ENCODE measurements at places on chromosomes 6 and 20. TPM values are rescaled to one million over a fixed set of nuclear protein-coding genes. Genes with fewer than 3 reads are reported as not detected.

The TUBB2B gene
- total RNA-seq, result 1.3 TPM

The SIRPA gene
- total RNA-seq, result 27.4 TPM

The SLC35F1 gene
- total RNA-seq, result 8.3 TPM

The SMPDL3A gene
- total RNA-seq, result 5.2 TPM

The GATA5 gene
- total RNA-seq, result 0.83 TPM

The TRDN gene
- total RNA-seq, result 328 TPM

The LIN28B gene
- not detected for total RNA-seq

The ENPP1 gene
- total RNA-seq, result 1.5 TPM

The TXLNB gene
- 102 TPM for total RNA-seq

The EPPIN gene
- total RNA-seq, result not detected

The COX4I2 gene
- total RNA-seq, result 15.0 TPM

The FUT9 gene
- not detected for total RNA-seq

DNA sequence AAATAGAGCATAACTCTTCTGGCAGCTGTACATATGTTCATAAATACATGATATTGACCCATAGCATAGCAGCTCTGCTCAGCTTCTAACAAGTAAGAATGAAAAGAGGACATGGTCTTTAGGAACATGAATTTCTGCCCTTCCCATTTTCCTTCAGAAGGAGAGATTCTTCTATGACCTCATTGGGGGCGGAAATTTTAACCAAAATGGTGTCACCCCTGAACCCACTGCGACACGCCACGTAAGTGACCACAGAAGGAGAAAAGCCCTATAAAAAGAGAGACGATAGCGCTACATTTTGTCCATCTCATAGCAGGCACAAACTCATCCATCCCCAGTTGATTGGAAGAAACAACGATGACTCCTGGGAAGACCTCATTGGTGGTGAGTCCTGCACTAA is at the start of gene IL17A:
Gene IL17A (plus strand): TSS at position 301 of the 400 bp plus-strand sequence. CDS start 57 bp downstream, at position 358.
- no peak for DNase-seq

- no peak for DNase-seq
These were observed 1686.4 kb downstream of the GRIK2 start for GRCh38 chr6:103079867-103080266.

DNA sequence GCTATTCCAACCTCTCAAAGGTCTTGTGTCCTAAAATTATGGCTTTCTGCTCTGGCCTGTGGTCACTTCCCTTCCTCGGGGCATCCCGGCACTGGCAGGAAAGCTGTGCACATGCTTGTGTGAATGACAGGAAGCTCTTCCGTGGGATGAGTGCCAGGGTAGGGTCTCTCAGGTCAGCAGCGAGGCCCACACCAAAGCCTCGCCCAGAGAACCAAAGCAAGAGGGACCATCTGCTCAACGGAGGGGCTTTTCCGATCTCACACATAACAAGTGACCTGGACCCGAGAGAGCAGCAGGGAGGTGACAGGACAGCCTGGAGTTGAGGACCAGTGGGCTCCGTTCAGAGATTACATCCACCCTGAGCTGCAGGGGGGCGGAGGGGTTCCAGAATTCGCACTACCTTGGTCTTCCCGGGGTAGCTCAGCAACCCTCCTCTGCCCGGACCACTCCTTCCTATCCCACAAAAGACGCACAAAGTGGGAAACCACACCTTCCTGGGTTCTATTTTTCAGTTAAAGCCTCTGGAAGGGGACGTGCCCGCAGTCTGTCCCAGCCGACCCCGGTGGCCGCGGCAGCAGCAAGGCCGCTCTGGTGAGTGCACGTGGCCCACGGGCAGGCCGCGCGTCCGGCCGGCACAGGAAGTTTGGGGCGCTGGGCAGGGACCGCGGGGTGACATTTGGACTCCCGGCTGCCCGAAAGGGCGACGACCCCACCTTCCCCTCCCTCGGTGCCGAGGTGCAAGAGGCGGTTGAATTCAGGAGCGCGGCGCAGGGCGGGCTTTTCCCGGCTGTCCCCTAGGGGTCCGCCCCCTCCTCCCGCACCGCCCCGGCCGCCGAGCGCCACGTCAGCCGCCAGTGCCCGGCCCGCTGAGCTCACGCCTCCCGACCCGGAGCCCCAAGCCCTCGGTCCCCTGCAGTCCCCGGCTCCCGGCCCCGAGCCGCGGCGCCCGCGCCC is 988 bp downstream of the TXNDC5 start:
- peak; percentile 68 for DNase-seq

DNA sequence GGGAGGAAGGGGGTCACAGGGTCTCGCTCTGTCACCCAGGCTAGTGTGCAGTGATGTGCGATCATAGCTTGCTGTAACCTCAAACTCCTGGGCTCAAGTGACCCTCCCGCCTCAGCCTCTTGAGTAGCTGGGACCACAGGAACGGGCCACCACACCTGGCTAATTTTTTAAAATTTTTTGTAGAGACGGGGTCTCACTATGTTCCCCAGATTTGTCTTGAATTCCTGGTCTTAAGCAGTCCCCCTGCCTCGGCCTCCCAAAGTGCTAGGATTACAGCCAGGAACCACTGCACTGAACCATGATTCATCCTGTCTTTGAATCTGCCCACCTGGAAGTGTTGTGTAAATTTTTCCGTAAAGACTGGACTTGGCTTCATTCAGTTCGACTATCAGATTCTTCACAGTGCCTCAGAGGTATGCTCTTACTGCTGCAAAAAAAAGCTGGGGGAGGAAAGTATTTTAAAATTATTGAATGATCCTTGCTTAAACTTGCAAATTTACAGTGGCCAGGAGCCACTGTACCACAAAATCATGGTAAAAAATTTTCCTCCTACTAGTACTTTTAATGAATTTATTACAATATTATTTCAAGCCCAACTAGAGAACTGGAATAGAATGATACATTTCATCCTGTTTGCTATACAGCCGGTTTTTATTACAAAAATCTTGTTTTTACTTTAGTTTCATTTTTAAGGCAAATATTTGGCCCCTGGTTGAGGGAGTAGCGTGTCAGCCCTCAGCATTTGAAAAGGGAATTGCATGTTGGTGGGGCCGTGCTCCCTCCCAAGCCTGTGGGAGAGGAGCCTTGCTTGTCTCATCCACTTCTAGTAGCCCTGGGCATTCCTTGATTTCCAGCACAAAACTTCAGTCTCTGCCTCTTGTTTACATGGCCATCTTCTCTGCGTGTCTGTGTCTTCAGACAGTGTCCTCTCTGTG is 202.5 kb upstream of the SGK1 start:
- DNase-seq, result no peak

- DNase-seq, result no peak
These were observed 214.9 kb upstream of the HDDC2 start for GRCh38 chr6:125516644-125517043.

GRCh38 chr6:53725791-53726575 is 60.4 kb upstream of the KLHL31 start:
- DNase-seq, result peak; percentile 79

- DNase-seq, result peak; percentile 37
These were observed 133.5 kb downstream of the TBC1D7 start for GRCh38 chr6:13194852-13195251.

DNA sequence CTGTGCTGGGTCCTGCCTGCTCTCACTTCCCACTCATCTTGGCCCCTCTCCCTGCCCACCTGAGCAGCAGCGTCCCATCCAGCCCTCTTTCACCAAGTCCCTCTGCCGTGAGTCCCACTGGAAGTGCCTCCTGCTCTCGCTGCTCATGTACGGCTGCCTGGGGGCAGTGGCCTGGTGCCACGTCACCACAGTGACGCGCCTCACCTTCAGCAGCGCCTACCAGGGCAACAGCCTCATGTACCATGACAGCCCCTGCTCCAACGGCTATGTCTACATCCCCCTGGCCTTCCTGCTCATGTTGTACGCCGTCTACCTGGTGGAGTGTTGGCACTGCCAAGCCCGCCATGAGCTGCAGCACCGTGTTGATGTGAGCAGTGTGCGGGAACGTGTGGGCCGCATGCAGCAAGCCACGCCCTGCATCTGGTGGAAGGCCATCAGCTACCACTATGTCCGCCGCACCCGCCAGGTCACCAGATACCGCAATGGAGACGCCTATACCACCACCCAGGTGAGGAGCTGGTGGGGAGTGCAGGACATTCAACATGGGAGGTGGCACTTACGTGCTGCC is 2.8 kb downstream of the TMEM151B start:
- no peak for DNase-seq

- DNase-seq, result no peak
These were observed 4.8 kb upstream of the PMEPA1 start for GRCh38 chr20:57714409-57715267.

- DNase-seq, result no peak
These were observed 122.1 kb upstream of the PHACTR1 start for GRCh38 chr6:12594530-12594893.

GRCh38 chr20:50559149-50559548 is 49.0 kb downstream of the PTPN1 start:
- no peak for DNase-seq

DNA sequence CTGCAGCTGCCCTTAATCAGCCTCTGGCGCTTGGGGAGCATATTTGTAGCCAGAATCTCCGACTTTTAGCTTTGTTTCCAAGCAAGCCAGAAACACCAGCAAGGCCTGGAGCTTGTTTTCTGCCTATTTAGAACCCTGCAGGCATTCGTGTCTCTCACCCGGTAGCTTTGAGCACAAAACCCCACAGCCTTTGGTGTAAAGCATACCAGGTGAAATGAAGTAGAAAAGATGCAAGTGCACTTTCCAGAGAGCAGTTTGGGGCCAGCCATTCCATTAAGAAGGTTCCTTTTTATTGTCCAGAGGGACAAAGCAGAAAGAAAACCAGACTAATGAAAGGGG is 736 bp downstream of the FAM217B start:
- DNase-seq, result no peak

DNA sequence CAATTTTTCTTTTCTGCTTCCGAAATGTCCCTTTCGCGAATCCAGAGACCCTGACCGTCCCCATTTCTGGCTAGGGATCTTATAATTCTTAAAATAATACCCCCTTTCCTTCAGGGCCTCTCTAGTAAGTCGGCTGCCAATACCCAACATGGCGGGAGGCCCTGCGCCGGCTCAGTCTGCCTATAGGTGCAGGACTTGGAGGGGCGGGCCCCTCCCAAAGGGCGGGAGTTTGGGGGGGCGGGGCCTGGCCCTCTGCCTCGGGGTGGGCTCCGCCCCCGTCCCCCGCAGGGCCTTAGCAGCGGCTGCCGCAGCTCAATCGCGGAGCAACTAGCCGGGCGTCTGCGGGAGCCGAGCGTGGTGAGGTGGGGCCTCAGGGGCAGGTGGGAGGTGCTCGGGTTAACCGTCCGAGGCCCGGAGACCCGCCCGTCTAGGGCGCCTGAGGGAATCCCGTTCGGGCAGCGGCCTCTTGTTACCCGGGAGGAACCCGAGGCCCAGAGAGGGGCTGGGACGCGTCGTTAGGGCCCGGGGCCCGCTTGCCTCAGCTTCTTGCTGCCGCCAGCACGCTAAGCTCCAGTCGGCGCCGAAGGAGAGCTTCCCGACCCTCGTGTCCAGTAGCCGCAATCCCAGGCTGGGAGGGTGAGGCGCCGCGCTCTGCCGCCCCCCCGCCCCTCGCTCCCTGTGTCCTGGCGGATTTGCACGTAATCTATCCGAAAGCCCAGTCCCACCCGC is at the start of gene CEP250:
Gene CEP250 (plus strand): TSS at position 718 of the 729 bp plus-strand sequence. CDS start 6,770 bp downstream, outside the sequence.
- peak; percentile 90 for DNase-seq

DNA sequence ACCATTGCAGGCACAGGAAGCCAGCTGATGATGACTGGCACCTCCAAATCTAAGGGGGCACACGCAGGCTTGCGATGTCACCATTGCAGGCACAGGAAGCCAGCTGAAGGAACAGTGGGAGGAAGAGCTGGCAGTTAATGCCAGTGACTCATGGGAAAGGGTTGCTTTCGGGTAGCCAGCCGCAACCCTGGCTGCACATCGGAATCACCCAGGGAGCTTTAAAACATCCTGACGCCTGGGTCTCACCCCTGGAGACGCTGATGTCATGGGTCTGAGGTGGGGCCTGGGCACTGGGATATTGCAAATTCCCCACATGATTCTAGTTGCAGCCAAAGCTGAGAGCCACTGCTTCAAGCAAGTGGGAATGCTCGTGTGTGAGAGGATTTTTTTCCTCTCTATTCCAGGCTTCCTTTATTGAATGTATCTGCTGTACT is 16.1 kb upstream of the CCN6 start:
- peak; percentile 47 for DNase-seq

DNA sequence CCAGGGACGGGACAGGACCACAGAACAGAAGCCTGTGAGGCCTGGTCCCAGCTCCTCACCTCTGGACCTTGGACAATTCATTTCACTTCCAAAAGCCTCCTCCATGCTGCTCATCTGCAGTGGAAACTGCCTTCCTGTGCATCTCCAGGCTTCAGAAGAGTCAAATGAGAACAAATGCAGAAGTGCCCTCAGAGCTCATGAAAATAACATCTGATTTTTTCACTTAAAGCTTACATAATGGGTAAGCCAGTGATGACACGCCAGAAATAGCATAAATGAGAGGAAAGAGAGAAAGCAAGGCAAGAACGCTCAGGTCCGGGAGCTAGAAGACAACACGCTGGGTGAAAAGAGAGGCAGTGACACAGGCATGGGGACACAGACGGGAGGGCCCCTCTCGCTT is 7.9 kb downstream of the CNKSR3 start:
- no peak for DNase-seq

DNA sequence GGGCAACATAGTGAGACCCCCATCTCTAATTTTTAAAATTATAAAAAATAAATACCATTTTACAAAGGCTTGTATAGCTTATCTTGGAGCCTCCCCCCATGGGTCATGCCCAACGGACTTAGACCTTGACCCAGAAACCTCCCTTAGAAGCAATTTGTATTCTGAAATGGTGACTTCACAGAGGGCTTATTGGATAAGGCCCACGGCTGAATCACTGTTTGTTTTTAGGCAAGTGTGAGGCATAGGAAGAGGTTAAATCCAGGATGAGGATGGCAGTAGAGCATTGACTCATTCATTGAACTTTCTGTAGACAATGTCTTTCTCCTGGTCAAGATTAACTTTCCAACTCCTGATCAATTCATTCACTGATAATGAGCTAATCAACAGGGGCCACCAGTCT is 6.2 kb upstream of the SNAI1 start:
- no peak for DNase-seq

GRCh38 chr6:166361077-166361429 is 18.7 kb upstream of the SFT2D1 start:
- DNase-seq, result peak; percentile 66

DNA sequence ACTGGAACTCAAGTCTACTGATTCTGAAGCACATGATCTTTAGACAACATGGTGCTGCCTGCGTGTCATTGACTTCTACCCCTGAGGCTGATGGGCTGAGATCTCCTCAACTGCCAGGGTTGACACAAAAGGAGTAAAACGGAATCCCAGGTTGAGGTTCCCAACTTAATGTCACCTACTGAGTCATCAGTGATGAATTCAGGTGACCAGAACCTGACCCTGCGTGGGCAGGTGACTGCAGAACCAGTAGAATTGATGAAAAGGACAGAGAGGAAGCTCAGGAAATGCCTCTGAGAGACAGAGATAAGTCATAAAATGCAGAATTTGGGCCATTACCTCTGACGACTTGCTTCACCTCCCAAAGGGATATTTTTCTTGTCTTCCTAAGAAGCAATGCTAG is 7.7 kb upstream of the KIZ start:
- DNase-seq, result no peak

DNA sequence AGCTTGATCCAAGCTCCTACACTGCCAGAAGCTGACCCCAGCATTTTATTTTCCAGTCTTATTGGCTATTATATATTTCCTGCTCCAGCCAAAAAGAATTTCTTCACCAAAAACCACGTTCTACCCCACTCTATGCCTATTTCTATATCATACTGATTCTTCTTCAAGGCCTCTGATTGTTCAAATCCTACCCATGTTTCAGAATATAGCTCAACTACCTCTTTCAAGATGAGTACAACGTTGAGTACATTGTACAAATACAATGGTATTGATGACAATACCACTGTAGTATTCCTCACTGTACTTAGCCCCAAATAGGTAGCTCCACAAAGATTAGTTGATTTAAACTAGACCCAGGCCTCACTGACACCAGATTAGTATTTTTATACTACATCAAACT is 31.0 kb downstream of the ASCC3 start:
- DNase-seq, result no peak

GRCh38 chr6:129895692-129896091 is 34.6 kb upstream of the TMEM244 start:
- no peak for DNase-seq
